ELR (cell line): ENCODE measurements at places on chromosomes 5 and 9.
A peak's percentile ranks its signal among the peaks of the same experiment; 100 is the strongest.

GRCh38 chr5:61167382-61167781 lies 5.1 kb upstream of the SMIM15 start:
- peak; percentile 65 for DNase-seq

- DNase-seq = peak; percentile 10
These were observed 33.2 kb downstream of the F2RL2 start for GRCh38 chr5:76590027-76590426.

DNA sequence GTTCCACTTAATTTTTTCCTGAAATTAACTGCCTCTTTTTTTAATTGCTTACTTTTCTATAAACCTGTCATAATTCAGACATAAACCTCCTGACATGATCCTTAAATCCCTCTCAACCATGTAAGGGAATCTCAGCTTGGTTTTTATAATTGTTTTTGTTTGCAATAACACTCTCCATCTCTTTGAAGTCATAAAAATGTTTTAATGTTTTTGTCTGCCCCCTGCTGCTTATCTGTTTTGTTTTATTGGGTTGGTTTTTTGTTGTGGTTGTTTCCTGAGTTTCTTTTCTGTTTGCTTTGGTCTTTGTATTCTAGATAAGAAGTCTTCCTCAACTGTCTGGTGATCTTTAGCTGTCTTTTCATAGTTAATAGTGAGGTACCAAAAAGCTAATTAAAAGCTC lies 142.0 kb downstream of the CDH6 start:
- DNase-seq = no peak

- DNase-seq = no peak
These were observed 50.8 kb downstream of the SAXO1 start for GRCh38 chr9:18982262-18982620.

GRCh38 chr5:146055432-146055831 lies 49.9 kb downstream of the PLAC8L1 start:
- DNase-seq = no peak

DNA sequence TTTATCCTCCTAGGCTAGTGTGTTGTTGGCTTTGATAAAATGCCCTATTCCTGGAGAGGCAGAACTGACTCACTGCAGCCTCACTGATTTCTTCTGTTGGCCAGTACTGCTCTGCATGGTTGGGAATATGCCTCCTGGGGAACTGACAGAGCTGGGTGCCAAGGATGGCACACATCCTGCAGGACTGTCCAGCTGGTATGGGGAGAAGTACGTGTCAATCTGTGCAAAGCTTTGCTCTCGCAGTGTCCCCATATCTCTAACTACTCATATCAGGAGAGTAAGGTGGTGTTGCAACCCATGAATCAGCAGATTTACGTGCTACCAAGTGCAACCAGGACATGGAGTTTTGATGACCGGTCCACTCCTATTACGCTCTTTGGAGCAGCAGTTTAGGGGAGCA lies 74.7 kb downstream of the TEK start:
- no peak for DNase-seq

DNA sequence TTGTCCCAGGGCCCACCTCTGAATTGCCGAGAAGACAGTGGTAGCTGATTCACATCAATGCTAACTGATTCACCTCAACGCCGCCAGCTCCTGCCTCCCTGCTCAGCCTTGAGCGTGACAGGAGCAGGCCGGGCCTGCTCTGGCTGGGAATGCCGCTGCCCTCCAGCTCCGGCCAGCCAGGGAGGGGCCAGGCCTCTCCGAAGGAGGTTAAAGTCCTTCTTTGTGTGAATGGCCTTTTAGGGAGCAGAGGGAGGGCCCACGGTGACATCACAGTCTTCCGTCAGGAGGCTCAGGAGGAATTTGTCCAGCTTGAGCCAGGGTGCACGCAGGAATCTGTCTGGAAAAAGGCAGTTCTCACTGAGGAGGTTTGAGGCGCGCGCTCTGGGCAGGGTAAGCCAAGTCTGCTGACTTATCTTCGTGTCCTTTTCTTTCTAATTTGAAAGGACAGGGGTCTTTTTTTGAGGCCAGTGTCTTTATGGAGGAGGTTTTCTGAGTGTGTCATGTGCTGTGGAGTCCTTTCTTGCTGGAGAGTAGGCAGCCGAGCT lies 82.7 kb downstream of the C9orf152 start:
- peak; percentile 83 for DNase-seq

DNA sequence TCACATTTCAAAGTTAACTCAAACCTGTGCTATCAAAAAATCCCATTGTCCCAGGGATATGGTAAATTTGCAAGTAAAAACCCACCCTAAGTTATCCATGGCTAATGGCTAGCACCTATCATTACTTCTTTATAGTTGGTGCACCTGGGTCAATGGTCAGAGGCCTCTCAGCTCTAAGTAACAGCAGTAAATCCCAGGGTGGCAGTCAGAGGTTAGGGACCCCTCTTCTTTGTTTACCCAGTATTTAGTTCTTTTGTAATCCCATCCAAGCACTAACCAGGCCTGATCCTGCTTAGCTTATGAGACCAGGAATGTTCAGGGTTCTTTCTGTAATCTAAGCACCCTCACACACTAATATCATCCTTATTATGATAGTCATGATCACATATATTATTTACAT lies 52.1 kb upstream of the WWC1 start:
- DNase-seq = no peak

DNA sequence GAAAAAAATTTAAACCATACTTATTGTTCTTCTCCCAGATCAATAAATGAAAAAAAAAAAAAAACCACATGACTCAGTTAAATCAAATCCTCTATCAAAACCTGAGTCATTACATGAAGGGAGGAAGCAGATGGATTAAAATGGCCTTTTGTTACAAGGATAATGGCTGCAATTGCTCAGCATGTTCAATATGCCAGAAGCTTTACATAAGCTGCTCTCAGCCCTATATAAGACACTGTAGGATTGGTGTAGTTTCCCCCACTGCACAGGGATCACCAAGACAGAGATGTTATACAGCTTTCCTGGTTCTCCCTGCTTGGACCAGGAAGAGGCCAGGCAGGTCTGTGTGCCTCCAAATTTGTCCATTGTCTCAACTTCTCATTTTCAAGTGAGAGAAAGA lies 101.6 kb upstream of the MAP1B start:
- DNase-seq = no peak

DNA sequence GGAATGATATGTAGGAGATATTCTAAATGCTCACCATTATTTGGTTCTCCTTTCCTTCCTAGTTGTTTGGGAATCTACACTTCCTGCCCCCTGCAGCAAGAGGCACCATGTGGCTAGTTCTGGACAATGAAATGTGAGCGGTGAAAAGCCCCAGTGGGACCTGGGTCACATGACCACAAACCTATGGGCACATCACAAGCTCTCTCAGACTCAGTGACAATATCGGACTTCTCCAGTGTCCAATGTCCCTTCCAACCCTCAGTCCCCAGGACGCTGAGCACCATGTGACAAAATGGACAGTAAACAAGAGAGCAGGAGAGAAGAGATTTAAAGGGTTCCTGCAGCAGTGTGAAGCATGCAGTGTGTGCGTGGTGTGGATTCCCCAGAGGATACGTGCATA lies 44.6 kb upstream of the FOXE1 start:
- DNase-seq = no peak

DNA sequence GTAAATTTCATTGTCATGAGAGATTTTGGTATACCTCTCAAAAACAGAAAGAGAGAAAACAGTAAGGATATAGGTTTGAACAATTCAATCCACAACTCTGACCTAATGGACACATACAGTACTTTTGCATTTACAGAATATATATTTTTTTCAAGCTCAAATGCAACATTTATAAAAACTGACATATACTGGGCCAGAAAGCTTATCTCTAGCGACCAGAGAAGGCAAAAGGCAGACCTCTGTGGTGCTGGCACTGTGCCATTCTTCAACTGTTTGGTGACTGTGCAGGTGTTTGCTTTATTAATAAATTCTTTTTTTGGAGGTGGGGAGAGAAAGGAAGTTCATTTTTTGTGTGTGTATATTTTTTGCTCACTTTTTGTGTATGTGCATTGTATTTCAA lies 6.0 kb upstream of the PLAC8L1 start:
- DNase-seq = no peak

GRCh38 chr5:119341452-119342349 lies 14.1 kb upstream of the TNFAIP8 start:
- DNase-seq = no peak

DNA sequence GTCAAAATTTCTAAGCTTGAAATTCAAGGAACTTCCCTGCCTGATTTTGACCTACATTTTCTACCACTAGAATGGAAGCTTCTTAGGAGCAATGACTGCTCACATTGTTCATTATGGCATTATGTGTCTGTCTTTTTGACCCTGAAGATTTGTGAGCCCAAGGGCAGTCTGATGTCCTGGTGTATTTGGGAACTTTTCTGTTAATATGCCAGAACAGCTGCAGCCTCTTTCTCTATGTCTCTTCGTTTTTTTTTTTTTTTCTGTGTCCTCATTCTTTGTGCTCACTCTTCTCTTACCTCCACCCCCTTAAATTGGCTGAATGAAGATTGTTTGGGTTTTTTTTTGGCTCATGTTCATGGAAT lies 34.8 kb upstream of the TMC1 start:
- DNase-seq = no peak

DNA sequence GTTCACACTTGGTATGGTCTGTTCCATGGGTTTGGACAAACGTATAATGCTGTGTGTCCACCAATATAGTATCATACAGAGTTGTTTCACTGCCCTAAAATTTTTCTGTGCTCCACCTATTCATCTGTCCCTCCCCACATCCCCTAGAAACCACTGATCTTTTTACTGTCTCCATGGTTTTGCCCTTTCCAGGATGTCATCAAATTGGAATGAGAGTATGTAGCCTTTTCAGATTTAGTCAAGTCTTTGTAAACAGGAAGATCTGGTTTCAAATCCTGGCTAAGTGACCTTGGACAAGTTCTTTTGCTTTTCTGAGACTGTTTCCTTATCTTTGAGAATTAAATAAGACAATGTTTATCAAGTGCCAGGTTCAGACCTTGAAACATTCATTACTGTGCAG lies 13.2 kb upstream of the LVRN start:
- peak; percentile 54 for DNase-seq

DNA sequence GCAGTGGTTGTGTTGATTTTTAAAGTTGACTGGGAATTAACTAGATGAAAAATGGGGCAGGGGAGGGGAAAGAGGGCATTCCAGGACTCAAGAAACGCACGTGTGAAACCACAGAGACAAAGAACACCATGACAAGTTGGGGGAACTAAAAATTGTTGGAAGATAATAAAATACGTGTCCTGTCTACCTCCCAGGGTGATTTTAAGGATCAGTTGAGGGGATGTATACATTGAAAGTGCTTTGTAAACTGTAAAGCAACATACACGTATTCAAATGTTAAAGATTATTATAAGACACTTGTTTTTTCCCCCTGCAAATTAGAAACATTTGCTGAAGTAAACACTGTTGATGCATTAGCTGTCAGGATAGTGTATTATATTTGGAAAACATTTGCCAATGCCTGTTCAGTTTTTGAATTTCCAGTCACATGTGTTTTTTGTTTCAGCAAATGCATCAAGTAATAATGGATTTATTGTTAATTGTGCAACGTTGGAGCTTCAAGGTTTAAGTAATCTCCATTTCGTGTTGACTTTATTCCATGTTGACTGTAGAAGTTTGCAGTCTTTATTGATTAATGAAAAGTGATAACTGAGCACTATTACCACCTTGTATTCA lies 412.7 kb downstream of the ACTL7B start:
- peak; percentile 34 for DNase-seq

DNA sequence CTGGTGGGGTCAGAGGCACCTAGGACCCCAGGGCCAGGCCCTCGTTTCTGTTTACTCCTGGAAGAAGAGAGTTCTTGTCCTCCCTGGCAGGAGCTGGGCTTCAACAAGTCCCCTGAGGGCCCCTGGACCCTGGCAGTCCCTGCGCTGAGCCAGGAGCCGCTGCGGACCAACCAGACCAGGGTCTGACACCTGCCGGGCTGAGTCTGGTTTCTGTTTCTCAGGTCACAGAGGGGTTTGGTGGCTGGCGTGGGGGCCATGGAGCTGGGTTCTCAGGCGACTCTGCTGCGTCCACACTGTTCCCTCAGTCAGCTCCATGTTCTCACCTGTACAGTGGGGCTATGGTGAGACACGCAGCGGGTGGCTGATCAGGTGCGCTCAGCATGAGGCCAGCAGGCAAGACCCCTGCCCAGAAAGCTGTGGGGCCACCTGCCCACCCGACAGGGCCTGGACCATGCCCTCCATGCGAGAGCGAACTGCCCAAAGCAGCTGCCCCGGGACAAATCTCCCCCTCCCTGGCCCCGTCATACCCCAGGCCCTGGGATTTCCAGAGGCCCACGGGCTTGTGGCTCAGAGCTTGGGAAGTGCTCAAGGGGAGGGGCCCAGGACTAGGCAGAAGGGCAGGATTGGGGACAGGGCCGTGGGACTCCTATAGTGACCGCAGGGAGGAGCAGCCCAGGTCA lies 17.9 kb upstream of the NOTCH1 start:
- DNase-seq = no peak

- no peak for DNase-seq
These were observed 56.5 kb downstream of the JAK2 start for GRCh38 chr9:5041390-5042115.

DNA sequence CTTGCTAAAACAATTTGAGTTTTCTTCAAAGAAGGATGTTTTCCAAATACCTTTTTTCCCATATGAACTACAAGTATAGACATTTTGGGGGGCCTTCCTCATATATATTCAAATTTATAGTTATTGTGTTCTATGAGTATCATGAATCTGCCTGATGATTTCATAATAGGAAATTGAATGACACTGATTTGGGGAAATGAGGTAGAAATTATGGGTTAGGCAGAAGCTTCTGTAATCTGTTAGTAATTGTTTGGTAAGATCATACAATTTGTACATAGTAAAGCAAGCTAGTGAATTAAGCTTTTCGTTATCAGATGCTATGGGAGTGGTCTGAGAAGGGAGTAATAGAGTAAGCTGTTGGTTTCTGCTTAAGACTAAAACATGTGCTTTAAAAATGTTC lies 98.0 kb downstream of the TRIO start:
- no peak for DNase-seq

DNA sequence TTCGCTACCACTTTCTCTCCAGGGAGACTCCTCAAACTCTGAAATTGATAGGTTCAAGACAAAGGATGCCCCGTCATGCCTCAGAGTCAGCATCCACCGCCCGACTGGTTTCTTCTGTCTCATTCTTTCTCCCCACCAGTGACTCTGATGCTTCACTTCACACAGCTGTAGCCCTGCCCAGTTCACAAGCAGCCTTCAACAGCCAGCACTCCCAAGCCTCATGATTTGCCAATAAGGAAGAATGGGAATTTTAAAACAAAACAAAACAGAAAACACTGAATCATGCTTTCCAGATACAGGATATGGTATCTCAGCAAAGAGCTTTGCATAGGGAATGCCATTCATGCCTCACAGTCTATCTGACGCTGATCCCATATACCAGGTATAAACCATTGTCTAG lies 371.2 kb upstream of the RORB start:
- no peak for DNase-seq

DNA sequence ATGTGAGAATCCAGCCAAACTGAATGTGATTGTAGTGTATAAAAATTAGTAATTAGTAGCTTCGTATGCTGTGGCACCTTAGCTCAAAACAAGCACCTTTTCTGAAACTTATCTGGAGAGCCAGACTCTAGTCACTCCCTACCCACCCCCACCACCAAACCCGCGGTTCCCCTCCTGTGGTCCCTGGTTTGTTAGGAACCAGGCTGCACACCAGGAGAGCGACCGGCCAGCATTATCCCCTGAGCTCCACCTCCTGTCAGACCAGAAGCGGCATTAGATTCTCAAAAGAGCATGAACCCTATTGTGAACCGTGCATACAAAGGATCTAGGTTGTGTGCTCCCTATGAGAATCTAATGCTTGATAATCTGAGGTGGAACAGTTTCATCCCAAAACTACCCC lies 498.6 kb downstream of the CHSY3 start:
- DNase-seq = no peak
